ENCODE measurements at places on chromosomes 6 and 20.

- DNase-seq = no peak
Observed at GRCh38 chr20:63330084-63330760, 30.9 kb downstream of the CHRNA4 start.

GRCh38 chr20:52843425-52843824, 128.7 kb upstream of the TSHZ2 start:
- no peak for DNase-seq

DNA sequence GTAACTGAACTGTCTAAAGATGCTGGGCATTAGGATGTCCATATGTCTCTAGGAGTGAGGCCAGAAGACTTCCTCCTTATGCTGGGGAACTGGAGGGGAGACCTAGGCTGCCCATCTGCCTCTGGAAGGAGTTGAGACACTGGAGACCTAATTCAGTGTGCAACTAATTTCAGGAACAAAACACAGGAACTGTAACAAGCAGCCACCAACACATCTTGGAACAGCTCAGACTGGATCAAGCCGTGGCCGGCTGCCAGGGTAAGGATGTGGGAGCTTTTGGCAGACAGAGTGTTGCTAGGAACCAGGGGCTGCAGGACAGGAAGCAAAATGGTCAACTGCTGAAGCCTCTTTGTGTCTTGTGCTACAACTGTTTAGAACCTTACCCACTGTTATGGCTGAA, 16.4 kb upstream of the MAS1 start:
- DNase-seq = no peak

GRCh38 chr6:108714101-108714765, 134.0 kb upstream of the ARMC2 start:
- DNase-seq = no peak

GRCh38 chr20:32079655-32080109, 27.6 kb downstream of the HCK start:
- DNase-seq = no peak

DNA sequence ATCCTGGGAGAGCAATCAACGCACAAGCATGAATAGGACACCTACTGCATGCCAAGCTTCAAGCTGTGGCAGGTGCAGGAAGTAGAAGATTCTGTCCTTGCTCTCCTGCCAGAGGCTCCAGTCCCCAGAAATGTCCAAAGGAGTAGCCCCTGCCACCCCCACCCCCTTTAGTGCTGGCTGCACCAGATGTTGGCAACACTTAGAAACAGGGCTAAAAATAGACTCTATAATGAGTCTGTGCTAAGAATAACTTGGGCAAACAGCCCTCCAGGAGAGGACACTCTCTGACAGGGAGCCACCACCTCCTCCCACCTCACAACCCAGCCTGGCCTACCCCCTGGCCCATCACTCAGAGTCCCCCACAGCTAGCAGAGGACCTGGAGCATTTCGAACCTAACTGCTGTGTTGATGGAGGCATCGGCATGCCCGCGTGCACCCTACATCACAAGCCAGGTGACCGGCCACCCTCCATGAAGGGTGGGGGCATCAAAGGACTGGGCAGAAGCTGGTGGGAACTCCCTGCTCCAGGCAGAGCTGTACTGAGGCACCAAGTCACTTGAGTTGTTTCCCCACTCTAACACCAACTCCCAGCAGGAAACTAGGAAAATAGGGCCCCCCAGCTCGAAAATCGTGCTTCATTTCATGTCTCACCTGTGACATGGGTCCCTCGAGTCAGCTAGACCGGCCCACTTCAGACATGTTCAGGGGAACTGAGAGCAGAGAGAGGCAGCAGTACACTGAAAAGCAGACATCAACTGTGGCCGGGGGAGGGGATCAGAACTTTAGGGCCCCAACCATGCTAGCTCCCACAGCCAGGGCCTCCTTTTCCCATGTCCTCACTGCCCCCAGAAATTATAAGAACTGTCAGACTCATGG, 18.7 kb downstream of the TFEB start:
- DNase-seq = no peak

DNA sequence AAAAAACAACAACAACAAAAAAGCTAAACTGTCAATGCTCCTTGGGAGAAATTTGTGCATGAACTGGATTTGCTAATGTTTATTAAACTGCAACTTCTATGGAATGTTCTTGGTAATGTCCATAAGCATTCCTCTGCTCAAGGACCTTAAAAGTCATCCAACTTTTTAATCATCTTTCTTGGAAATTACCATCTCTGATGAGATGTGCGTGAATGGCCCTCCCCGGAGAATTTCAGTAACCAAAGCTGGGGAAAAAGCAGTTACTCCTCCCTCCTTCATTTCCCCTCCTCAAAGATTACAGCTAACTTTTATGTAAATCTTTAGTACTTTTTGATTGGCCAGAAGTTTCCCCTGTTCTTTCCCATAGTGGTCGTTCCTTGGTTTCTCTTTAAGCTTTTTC, 5.2 kb downstream of the TBCC start:
- DNase-seq = no peak
